ENCODE measurements at places on chromosomes 2 and 18.

DNA sequence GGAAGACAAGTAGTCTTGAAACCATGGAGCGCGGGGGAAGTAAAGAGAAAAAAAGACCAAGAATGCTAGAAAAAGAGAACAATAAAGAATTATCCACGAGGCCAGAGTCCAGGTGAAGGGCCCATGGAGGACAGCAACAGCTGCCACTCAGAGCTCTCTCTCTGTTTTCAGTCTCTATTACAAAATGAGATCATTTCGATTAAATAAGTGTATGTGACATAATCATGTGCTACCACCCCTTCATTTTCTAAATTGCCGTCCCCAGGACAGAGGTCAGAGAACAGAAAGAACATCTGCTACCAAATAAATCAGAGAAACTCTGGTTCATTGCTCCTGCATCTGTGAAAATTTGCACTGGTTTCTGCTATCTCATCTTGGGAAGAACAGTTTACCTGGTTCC, 838.7 kb downstream of the RNF144A start:
- no peak for DNase-seq

DNA sequence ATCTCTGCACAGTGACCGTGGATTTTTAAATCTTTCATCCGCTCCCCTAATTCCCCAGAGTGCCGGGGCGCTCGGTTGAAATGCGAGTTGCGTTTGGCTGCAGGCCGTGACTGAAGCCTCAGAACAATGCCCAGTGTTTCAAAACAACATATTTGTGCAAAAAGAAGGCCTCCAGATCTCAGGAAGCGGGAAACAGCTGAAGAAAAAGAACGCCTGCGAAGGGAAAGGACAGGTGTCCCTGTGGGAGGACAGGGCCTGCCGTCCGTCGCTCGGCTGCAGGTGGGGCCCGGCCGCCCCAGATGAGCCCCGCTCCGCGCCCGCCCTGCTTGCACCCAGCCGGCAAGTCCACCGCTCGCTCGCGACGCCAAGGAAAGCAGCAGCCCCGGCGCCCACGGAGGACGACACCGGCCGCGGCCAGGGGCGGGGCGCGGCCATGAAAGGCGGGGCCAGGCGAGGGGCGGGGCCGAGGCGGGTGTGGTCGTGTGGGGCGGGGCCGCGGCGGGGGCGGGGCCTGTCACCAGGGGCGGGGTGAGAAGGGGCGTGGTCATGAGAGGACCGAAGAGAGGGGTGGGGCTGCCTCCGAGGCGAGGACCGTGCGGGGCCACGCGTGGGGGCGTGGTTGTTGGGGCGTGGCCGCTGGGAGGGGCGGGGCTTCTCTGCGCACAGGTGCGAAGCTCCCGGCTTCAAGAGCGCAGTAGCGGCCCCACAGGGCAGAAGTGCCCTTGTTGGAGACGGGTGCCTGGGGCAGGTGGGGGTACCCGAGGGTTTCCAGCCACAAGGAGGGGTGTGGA, 17.6 kb upstream of the BOK start:
- DNase-seq = peak; percentile 47

DNA sequence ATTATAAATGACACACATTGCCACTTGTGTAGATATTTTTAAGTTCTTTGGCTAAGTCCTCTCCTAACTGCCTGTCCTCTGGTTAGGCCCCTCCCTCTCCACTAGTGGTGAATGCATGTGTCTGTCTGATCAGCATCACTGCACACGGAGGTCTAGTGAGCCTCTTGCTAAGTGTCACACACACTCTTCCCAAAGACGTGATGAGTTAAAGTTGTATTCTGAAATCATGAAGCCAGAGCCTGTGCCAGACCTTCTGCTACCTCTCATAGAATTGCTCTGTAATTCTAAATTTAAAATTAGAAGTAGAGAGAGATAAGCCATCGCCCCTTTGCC, 41.3 kb downstream of the RALB start:
- DNase-seq = no peak

GRCh38 chr2:66679442-66679841, 244.5 kb downstream of the MEIS1 start:
- DNase-seq = no peak

DNA sequence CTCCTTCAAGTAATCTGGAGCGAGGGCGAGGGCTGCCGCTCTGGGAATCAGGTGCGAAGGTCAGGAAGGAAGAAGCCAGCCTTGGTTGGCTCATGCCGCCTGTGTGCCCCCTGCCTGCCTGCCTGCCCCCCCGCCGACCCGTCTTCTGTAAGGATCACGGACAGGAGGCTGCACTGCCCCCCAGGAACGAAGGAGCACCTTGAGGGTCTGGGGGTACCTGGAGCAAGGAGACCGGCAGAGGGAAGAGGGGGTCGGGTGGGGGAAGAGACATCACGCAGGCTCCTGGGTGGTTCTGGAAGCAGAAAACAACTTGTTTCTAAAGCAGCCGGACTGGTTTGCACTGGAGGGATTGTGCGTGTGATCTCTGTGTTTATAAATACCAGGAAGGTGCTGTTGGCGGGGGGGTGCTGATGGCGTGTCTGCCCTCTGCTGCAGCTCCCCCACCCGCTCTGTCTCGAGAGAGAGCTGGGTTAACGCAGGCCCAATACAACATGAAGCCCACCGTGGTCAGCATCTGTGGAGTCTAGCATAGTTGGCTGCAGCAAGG, 1.7 kb downstream of the FOSL2 start:
- no peak for DNase-seq
